ENCODE measurements at places on chromosomes 2 and 18. TPM values are rescaled to one million over a fixed set of nuclear protein-coding genes. Genes with fewer than 3 reads are reported as not detected.

GRCh38 chr2:229870903-229871656 lies 50.7 kb downstream of the TRIP12 start:
- DNase-seq: no peak

DNA sequence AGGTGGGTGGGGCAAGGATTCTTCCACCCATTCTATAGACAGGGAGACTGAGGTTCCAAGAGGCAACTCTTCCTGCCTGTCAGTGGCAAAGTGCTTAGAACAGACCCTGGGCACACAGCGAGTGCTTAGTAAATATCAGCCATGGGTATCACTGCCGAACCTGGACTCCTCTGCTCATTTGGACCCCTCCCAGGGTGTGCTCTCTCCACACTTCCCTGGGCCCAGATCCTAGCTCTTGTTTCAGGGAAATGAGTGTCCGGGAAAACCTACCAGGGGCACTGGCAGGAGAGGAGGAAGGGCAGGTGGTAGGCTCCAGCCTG lies 136.3 kb downstream of the CYP26B1 start:
- DNase-seq: peak; percentile 53

- no peak for DNase-seq
Measured at GRCh38 chr2:10022966-10023662, 20.2 kb upstream of the KLF11 start.

DNA sequence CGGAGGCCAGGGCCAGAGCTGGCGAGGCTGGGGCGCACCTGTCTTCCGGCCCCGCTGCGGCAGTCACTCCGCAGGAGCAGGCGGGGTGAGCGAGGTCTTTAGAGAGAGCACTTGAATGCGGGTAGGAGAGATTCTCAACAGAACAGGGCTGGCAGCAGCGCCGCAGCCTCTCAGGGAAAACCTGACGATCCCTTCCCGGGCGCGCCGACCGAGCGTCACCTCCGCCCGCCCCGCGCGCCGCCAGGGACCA lies 526 bp downstream of the PRKRA start:
- DNase-seq: no peak

DNA sequence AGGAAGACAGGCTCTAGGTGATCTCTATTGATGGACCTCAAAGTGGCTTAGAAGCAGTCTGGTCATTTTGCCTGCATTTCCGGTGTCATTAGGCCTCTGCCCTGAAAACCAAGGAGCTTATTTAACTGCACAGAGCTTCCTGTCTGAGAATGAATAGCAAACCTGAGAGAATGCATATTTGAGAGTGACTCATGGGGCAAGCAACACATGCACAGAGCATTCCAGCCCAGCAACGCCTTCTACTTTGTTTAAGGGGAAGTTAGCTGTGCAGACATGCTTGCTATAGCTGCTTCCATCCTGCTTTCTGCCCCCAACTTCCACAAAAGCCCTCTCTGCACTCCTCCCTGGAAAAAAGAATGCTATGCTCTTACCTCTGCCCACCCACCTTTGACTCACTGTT lies 232.8 kb downstream of the GRB14 start:
- no peak for DNase-seq

DNA sequence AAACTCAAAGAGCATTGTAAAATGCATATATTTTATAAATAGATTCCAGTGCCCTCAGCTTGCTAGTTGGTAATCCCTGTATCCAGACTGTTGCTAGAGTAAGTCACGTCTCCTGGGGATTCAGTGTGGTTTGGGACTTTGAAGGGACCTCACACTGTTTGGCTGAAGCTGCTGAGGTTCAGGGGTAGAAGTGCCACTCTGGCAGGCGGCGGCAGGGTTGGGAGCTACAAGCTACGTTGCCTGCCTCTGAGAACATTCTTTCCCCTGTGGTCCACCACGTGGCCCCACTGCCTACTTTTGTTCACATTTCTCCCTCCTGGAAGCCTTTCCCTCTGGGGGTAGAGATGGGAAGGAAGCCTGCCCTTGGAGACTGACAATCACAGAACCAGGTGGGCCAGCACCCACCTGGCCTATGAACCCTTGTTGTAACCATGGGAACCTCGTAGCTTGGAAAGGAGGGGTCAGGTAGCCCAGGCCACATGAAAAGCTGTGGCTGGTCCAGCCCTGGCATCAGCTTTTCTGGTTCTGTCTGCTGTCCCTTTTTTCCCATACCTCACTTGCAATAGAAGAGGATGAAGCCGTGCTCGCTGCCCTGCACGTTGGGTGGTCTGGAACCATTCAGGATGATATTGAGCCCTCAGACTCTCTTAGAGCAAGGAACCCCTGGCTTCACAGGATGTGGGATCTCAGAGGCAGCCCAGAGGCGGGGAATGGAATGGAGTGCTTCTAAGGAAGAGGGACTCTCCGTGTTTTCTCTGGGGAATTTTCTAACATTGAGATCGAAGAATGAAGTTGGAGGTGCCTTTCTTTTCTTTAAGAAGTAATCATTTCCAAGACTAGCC lies 2.9 kb downstream of the RNF144A start:
- DNase-seq: no peak

- no peak for DNase-seq
Measured at GRCh38 chr2:143607231-143608062, 478.2 kb downstream of the ARHGAP15 start.

DNA sequence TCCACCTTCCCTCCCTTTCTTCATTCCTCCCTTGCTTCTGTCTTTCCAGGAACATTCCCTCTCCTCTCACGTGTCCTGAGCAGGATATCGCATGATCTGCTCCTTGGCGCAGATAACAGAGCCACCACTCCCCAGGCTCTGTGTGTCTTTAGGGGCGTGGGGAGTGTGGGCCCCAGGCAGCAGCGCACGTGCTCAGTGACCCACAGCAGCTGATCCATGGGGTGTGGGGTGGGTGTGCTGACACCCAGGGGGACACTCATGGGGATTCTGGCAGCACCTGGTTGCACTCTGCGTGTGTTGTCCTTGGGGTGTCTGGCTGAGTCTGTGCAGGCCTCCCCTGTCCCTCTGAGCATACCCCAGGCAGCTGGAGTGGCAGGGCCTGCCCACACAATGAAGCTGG lies 9.9 kb upstream of the FOSL2 start:
- no peak for DNase-seq

- DNase-seq: no peak
Measured at GRCh38 chr2:31522786-31523185, 58.0 kb downstream of the SRD5A2 start.

DNA sequence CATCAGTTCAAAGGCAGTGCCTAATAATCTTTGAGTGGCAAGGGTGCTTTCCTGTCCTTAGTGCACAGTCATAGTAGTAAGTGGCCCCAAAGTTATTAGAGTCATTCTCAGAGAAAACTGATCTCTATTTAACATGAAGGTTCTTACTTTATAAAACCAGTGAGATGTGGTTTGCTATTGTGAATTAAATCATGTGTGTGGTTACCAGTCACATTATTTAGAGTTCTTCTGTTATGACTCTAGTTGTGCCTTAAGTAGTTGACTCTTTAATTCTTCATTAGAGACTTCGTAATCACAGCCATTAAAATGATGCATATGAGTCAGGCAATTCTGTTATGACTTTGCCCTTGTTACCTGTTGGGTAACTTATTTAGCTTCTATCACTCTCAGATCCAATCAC lies 1392.9 kb upstream of the ACVR2A start:
- DNase-seq: no peak

DNA sequence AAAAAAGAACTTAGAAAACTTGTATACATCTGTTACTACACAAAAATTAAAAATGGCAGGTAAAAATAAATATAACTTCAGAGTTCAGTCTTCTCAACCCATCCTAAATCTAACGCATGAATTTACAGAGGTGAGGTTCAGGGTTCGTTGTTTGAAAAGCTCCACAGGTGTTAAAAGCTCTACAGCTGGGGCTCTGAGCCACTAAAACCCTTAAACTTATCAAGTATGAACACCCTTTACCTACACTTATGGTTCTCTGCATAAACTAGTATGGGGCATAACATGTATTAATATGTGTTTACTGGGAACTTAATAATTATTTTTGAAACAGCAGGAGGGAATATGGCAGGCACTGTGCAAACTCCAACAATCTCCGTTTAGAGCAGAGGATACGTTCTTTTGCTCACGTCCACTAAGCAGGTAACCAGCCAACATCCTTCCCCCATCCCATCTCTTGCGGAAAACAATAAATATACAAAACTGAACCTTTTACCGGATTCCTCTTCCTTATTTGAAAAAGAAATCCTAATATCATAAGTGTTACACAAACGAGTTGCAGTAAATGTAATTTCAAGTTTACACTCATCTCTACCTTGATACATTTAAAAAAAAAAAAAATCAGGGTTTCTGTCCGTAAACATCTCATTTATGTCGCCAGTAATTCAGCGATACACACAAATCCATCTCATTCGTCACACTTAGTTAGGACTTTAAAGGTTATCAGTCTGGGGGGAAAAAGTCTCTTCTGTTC lies 1.3 kb downstream of the PIAS2 start:
- DNase-seq: no peak

DNA sequence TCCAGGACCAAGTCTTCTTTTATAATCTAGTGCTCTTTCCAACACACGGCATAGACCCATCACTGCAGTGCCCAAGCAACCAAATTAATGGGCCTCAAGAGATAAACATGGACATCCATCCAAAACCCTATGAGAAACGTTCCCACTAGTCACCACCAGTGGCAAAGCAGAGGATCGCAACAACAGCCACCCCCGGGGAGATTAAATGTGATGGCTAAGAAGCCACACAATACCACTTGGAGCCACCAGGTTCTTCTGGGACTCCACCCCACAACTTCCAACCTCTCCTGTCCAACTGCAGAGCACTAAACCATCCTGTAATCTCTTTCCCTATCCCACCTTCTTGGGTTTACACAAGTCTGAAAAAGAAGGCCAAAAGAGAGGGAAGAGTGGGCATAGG lies 123.8 kb downstream of the BCL11A start:
- DNase-seq: no peak

DNA sequence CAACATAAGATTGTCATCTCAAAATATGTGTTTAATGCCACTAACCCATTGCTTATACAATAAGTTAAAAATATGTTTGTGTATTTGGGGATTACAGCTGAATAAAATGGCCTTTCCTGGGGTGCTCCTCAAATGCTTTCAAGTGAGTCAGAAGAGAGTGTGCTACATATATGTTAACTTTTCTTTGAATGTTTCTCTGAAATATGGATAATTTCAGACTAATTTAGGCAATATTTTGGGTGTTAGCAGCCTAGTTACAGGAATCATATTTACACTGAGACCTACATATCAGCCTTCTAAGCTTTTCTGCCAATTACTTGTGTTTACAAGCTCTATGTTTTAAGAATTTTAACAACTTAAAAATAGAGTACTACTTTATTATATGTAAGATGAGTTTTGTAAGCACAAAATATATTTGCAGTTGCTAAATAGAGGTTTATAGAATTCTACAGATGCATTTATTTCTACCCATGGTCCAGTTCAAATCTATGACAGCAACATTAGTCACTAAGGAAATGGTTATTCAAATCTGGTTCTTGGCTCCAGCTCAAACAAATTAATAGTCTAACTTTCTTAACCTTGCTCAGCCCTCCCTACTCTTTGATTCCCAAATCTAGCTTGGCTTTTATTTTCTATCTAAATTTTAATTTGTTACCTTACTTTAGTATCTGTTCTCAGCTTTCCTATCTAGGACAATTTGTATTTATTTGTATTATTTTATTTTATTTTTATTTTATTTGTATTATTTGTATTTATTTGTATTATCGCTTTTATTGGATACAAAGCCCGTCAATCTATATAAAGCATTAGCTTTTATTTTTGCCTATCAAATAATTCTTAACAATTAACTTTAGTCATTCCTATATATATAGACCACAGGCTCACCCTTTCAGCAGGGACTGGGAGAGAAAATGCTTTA lies 48.9 kb downstream of the FSIP2 start:
- DNase-seq: no peak

GRCh38 chr2:69948963-69949645 lies 12.3 kb downstream of the ASPRV1 start:
- no peak for DNase-seq

GRCh38 chr2:237733677-237734300 lies 64.8 kb upstream of the RBM44 start:
- DNase-seq: no peak

DNA sequence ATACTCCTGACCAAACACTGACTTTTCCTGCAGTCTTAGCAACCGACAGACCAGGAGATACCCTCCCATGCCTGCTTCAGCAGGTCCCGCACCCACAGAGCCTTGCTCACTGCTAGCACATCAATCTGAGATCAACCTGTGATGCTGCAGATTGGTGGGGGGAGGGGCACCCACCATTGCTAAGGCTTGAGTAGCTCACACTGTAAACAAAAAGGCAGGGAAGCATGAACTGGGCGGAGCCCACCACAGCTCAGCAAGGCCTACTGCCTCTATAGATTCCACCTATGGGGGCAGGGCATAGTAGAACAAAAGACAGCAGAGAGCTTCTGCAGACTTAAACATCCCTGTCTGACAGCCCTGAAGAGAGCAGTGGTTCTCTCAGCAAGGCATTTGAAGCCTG lies 109.7 kb downstream of the SP100 start:
- no peak for DNase-seq

DNA sequence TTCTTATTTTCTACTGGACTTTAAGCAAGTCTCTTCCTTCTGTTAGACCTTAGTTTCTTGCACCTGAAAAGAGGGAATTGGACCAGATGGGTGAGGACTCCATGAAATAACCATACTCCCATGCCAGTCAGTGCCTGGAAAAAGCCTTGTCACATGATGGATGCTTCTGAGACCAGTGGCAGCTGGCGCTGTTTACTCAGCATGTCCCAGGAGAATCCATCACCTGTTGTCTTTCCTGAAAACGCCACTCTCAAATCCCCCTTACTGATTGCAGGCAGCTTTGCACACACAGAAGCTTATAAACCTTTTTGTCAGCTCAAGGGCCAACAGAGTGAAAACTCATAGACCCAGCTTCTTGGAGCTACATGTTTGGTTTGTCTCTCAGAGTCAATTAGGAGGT lies 117.6 kb downstream of the POLE4 start:
- no peak for DNase-seq

DNA sequence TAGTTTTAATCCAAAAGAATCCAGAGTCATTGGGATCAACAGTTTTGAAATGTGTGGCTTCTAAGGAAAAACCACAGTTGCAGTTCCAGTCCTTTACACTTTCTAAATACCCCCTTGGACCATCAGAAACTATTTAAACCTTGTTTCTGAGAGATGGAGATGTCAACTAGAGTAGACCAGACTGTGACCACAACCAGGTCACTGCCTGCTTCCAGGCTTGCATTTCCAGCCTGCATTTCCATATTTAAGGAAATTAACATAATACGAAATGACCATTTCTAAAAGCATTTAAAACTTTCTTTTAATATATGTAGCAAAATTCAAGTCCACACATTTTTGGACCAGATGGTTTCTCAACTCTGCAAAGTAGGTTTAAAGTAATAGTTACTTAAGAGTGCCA lies 38.4 kb downstream of the ADD2 start:
- no peak for DNase-seq

GRCh38 chr2:63053081-63053888 lies 2.7 kb downstream of the OTX1 start:
- no peak for DNase-seq

The TXNDC9 gene
- 25.1 TPM for total RNA-seq

The FIGN gene
- 10.3 TPM for total RNA-seq

The AOX1 gene
- total RNA-seq: 220 TPM

The DSC2 gene
- total RNA-seq: 11.9 TPM

The UGT1A9 gene
- total RNA-seq: not detected

The PLEKHB2 gene
- total RNA-seq: 68.2 TPM

The UPP2 gene
- not detected for total RNA-seq

The POTEI gene
- total RNA-seq: not detected
